ENCODE measurements at places on chromosomes 1 and 21.

DNA sequence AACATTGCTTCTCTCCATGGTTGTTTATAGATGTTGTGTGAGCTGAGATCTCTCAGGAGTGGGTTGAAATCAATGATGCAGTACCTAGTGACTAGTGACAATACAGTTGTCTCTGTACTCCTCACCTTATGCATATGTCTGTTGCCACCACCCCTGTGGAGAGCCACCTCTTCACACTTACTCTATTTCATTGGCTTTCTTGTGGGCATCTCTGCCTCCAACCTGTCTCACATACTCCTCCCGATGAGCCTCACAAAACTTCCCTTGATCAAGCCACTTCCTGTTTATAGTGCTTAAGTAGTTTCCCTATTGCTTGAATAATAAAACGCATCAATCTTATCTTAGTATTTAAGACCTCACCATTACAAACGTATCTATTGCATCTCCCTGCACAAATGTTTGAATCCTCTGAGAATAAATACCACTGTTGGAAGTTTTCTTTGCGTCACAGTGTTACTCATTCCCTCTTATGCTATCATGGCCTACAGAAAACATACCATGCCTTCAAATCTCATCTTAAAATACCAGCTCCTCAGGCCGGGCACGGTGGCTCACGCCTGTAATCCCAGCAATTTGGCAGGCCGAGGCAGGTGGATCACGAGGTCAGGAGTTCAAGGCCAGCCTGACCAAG, 54.7 kb upstream of the GREM2 start:
- no peak for DNase-seq

DNA sequence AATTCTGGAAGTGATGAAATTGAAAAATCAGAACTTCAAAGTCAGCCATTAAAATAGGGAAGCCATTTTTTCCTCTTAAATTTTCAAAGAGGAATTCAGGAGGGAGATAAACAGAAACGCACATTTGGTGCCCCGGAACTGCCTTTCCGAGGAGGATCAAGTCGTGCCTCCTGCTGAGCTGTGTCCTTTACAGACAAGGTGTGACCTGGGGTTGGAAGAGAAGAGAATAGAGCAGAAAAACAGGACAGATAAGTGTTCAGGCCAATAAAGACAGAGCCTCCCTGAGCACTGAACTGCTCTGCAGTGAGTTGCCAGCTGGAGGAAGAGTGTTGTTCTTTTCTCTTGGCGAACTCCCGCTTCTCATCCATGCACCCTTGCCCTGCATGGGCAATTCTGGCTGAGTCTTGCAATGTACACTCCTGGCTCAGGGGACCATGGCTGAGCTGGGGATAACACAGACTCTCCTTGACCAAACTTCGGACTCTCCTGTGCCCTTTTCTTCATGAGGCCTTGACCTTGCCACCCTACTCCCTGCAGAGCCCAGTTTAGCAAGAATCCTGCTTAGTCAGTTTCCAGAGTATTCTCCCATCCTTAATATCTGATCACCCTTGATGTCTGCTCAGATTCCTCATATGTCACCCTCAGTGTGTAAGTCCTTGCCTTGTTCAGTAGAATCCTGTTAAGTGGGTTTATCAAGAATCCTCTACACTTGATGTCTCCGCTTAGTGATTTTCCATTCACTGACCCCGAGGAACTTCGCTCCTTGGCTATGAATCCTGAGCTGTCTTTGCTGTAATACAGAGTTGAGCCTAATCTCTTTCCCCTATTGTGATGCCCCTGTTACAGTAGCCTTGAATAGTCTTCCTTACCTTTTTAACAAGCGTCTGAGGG, 1.3 kb upstream of the MTARC1 start:
- DNase-seq, result no peak

DNA sequence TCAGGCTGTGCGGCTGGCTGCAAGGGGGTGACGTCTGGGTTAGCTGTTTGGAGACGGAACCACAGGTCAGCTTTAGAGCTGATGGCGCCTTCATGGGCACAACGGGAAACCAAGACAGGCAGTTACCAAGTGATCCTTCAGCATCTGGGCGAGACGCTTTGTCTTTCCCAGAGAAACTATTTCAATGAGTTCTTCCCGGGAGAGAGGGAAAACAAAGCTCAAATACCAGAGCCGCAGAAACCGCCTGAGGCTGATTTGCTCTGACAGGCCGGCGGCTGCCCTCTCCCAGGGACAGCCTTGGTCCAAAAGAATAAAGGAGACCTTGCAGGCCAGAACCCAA, 76.5 kb downstream of the CD58 start:
- no peak for DNase-seq

GRCh38 chr21:46284733-46285132, 678 bp downstream of the MCM3AP start:
- no peak for DNase-seq

DNA sequence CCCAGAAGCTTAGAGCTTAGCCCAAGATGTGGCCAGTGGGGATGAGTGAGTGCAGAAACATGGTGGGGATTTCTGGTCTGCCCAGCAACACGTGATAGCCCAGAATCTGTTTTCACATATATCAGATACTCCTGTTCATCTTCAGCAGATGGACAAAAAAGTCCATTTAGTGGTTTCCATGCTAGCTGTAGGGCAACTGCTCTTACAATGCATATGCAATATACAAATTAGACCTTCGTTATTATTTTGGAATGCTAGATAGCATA, 96.9 kb upstream of the SGIP1 start:
- no peak for DNase-seq

- DNase-seq, result no peak
These were observed 56.0 kb upstream of the EDARADD start for GRCh38 chr1:236338096-236338495.

Measured in brain pericyte (primary cell).